PC-9 (cell line): ENCODE measurements at places on chromosomes 2 and 18.

DNA sequence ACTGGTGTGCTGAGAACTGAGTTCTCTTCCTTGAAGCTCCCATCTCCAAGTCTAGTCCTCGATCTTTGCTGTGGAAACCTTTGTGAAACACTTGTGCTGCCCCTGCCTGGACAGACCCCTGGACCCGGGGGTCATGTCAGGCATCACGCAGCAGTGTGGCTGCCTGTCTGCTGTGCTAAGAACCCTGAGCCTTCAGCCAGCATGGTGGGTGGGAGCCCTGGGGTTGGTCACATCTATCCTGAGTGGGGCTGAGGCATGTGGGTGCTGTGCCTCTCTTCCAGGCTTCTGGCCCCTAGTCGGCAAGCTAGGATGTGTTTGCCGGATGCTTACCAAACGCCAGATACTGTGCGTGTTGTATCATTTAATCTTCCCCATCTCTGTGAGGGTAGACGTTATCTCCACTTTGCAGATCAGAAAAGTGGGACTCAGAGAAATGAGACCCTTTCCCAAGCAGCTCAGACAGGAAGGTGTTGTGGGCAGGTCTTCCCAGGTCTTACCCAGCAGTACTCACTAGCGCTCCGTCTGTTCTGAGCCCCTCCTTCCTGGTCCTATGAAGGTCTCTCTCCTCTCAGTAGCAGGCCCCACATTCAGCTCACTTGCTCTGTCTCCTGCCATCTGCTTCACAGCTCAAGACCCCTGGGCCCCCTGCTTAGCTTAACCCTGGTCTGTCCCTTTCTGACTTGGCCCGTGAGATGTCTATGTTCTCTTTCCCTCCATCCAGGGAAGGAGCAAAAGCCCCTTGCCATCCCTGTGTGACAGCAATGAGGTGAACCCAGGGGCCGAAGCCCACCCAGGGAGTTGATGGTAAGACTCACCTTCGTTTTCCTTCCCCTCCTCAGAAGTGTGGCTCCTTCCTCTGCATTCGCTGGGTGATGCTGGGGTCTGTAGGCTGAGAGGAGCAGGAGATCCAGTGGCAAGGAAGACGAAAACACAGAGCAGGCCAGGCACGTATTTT, 242.8 kb downstream of the FAM210A start:
- no peak for DNase-seq

- no peak for DNase-seq
These were observed 9.7 kb downstream of the VIT start for GRCh38 chr2:36706021-36706876.

- DNase-seq, result no peak
These were observed 518.9 kb upstream of the RAB6C start for GRCh38 chr2:129460299-129461198.

GRCh38 chr2:158805936-158806335, 10.8 kb downstream of the DAPL1 start:
- no peak for DNase-seq

DNA sequence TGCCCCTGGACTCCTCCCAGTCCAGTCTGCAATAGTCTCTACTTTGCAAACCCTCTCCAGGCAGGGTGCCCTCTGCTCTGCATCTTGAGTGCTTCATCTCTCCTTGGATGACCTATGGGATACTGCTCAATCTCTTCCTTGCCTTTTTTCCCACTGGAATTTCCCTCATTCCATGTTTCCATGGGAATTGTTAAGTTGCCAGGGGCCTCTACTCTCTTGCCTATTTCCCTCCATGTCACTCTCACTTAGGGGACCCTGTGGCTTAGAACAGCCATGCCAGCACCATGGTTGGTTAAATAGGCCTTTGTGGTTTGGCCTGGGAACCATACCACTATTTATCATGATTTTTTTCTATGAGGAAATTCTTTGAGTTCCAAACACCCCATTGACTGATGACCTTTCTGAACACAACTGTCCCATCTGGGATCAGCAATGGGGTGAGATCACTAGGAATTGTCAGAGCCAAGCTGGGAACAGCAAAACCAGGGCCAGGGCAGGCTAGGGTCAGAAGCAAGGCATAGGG, 91.4 kb upstream of the RBMS1 start:
- no peak for DNase-seq

GRCh38 chr18:64097497-64097896, 51.4 kb downstream of the LINC00305 start:
- no peak for DNase-seq

GRCh38 chr2:144693179-144693578, 173.3 kb upstream of the ZEB2 start:
- no peak for DNase-seq

DNA sequence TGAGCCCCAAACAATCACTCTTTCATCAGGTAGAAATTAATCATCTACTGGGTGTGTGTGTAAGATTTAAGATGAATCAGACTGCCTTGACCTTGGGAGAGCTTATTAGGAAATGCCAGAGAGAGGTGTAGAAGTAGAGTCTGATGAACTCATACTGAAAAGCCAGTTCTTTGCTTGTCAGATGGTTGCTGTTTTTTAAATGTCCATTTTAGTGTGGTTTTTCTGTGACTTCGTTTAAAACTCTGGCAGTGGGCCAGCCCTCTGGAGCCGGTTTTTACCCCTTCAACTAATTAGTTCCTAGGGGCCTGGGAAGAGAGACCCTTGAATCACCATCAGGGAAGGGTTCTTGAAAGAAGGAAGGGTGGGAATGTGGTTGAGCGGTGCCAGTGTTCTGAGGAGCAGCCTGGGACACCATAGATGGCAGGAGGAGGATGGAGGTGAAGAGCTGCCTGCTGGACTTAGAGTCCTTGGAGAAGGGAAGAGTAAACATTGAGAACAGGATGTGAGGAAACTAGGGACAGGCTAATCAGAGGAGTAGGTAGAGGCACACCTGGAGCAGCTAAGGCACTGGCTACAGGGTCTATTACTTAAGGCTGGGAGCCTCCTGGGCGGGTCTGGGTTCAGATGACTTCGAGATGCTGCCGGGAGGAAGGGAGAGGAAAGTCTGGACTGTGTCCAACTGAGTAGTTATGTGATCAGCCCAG, 66.1 kb downstream of the LRRFIP1 start:
- DNase-seq, result peak; percentile 49

GRCh38 chr2:195662138-195662537, 5.1 kb downstream of the SLC39A10 start:
- no peak for DNase-seq

DNA sequence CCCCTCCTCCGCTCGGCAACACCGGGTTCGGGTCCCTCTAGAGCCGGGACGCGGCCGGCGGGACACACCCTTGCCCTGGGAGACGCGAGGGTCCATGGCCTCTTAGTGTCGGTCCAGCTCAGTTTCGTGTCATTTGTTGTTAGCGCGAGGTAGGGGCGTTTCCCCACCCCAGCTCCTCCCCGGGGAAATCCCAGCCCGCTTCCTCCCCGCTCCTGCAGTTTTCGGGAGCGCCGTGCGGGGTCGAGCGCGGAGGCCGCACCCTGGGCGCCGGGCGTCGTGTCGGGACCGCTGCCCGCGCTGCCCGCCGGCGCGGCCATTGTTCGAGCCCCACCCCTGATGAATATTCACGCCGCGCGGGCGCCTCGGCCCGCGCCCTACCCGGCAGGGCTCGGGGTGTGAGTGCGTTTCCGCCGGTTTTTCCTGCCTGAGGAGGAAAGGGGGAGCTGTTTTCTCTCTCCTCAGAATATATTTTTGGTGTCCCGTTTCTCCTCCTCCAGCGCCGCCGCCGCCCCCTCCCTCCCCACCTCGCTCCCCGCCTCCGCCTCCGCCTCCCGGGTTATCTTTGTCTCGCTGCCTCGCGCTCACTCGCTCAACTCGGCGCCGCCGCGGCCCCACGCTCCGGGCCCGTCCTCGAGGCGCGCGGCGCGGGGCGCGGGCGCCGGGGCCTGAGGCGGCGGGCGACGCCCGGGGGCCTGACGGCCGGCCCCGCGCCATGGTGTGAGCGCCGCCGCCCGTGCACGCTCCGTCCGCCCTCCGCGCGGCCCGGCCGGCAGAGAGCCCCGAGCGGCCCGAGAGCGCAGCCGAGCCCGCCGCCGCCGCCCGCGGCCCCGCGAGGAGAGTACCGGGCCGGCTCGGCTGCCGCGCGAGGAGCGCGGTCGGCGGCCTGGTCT, at the start of gene MAP4K4:
Gene MAP4K4 (plus strand): TSS at position 584 of the 890 bp plus-strand sequence. CDS start 374 bp downstream, outside the sequence.
- peak; percentile 59 for DNase-seq

GRCh38 chr18:24954341-24954740, 397.6 kb downstream of the ZNF521 start:
- no peak for DNase-seq

DNA sequence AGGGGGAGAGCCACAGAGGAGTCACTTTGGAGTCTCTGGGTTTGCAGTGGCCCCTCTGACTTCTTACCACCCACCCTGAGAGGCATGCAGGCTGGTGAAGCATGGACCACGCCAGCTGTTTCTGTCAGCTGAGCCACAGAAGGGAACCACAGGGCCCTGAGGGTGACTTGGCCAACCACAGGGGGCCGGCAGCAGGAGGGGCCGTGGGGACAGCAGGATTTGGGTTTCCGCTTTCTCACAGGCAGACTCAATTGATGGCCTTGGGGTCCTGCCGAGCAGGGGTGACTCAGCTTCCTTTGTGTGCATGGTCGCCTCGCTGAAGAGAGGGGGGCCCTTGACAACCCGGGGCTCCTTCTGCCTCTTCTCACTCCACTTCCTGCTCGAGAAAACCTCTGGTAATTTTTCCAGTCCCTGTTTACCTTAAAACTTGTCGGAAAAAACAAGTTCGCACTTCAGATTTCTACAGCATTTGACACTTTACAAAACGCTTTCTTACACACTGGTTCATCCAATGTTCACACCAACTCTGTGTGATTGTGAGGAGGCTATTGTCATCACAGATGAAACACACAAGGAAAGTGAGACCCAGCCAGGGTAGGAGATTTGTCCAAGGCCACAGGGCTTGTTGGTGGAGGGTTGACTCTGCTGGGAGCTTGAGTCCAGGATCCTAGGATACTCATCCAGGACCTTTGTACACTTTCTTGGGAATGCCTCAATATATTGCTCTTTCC, 311.2 kb downstream of the LPIN1 start:
- no peak for DNase-seq

DNA sequence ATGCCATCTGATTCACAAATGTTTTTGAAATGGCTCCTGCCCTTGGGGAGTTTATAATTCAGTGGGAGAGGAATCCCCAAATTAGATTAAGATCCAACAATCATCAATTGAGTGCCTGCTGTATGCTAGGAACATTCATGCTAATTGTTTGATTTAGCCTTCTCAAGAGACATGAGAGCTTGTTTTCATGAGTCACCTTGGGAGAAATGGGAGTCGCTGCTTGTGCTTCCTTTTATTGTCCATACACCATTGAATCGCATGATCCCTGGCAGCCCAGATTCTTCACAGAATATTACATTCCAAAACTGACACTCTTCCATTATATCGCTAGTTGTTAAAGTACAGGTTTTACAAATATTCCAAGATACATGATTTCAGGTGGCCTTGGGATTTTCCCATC, 106.0 kb upstream of the MAP3K20 start:
- no peak for DNase-seq

DNA sequence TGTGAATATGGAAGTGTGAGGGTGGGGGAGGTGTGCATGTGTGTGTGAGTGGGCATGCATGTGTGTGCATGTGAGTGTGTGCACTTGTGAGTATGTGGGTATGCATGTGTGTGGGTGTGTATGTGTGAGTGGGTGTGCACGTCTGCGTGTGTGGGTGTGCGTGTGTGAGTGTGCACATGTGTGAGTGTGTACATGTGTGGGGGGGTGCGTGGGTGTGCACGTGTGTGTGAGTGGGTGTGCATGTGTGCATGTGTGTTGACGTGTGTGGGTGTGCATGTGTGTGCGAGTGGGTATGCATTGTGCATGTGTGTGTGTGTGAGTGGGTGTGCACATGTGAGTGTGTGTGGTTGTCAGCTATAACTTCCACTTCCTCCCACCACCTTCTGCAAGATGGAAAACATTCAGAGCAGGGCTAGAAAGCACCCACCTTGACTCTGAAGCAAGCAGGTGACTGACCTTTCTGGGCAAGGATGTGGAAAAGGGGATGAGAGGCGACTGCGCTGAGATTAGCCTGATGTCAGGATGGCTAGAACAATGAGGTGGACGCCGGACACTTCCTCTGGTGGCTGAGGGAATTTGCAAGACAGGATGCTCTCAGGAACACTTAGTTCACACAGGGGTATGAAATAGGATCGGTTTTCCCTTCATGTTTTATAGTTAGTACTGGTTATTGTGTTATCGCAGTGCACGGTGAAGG, 103.6 kb downstream of the ACKR3 start:
- DNase-seq, result no peak

- DNase-seq, result no peak
These were observed 347.1 kb downstream of the CLIP4 start for GRCh38 chr2:29462293-29462692.

DNA sequence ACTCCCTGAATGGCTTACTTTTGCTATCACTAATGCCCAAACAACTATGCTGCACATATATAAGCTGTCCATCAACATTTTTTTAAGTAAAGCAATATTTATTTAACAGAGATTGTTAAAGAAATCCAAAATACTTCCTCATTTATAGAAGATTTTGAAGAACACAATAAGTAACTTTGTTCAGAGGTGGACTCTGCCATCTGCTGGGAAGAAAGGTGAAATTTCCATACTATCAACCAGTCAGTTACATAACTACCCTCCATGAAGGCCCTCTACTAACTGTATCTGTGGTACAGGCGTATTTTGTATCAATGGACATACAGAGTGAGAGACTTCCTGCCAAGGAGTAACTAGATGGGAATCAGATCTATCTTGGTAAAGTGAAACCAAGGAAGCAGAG, 106.0 kb downstream of the DTNB start:
- DNase-seq, result peak; percentile 74

DNA sequence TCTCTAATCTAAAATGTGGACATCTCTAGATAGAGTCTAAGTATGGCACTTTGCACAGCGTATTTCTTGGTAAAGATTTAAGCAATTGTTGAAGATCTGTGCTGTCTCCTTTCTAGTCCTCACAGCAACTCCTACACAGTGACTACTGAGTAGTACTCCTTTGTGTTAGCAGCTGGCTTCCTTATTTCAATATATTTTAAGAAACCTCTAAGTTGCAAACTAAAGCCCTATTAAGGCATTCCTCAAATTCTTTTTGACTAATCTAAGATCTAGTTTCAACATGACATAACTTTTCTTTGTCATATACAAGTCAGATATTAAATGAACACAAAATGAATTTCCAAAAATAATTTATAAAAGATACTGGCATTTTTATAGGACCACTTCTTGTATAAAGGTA, 121.8 kb upstream of the DNAJC10 start:
- no peak for DNase-seq

GRCh38 chr2:88197732-88198131, 27.6 kb downstream of the THNSL2 start:
- DNase-seq, result no peak

GRCh38 chr2:224405841-224406370, 4.0 kb upstream of the FAM124B start:
- DNase-seq, result no peak

DNA sequence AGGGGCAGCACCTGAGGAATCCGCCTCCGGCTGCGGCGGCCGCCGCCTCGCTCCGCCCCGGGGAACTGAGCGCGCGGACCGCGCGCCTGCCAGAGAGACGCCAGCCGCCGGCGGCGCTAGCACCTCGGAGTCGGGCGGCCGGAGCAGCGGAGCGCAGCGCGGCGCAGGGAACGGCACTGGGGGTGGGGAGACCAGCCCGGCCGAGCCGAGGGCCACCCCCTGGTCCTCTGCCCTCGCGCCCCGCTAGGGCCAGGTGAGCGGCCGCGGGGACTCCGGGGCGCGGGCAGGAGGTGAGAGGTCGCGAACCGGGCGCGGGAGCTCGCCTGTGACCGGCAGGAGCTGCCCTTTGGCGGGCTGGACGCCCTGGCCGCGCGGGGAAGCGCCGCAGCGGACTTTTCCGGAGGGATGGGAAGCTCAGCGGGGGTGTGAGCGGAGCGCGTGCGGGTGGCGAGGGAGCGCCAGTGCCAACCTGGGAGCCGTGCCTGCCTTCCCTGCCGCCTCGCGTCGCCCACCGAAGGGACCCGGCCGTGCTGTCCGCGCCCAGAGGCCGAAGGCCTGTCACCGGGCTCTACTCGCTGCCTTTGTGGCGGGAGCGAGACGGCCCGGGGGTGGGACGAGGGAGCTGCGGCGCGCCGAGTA, at the start of gene GREB1L:
Gene GREB1L (plus strand): TSS at position 92 of the 639 bp plus-strand sequence. CDS start 141,287 bp downstream, outside the sequence.
- peak; percentile 73 for DNase-seq
